NCI-H1417 treated with DMSO at 0.1 percent for 48 hours (cell line): ENCODE measurements at places on chromosomes 3 and 15.

- DNase-seq, result no peak
Measured at GRCh38 chr3:155270485-155271342, 22.8 kb downstream of the STRIT1 start.

- DNase-seq, result no peak
Measured at GRCh38 chr15:60815321-60815720, 336.4 kb upstream of the ICE2 start.

GRCh38 chr3:13612829-13613228 is 63.9 kb downstream of the FBLN2 start:
- no peak for DNase-seq

DNA sequence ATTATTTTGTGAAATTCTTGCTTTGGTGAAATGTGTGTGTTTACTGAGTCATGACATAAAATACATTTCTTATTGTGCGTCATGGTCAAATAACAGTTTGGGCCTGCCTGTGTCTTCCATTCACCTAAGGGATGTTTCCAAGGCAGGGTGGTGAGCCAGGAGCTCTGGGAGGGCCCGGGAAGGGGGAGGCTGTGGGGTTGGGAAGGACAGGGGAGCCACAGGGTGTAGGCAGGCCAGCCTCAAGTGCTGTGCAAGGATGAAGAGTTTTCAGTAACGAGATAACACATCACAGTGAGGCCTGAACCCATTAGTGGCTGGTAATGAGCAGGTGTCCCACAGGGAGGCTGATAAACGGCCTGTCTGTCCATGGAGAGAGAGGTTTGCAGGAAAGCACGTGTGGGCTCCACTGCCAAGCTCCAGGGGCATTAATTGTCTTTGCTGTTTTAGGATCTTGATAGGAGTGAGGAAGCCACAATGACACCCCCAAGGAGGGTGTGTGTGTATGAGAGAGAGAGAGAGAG is 35.6 kb upstream of the SEC13 start:
- DNase-seq, result no peak
